ENCODE measurements at places on chromosomes 12 and 14.

GRCh38 chr14:103317251-103317650 is 16.8 kb upstream of the EIF5 start:
- DNase-seq = no peak
- peaks cover 9% of the 10 kb centered on the region for H3K4me1 ChIP-seq
- H3K27ac ChIP-seq = no peak overlapping the region
- H3K4me3 ChIP-seq = no peak overlapping the region
- H3K36me3 ChIP-seq = no peaks in the 10 kb centered on the region

GRCh38 chr14:99333841-99334635 is 62.0 kb upstream of the BCL11B start:
- H3K4me1 ChIP-seq = no peaks in the 10 kb centered on the region
- H3K27ac ChIP-seq = no peak overlapping the region
- no peak for DNase-seq
- no peaks in the 10 kb centered on the region for H3K27me3 ChIP-seq
- H3K4me3 ChIP-seq = no peak overlapping the region
- H3K36me3 ChIP-seq = no peaks in the 10 kb centered on the region

DNA sequence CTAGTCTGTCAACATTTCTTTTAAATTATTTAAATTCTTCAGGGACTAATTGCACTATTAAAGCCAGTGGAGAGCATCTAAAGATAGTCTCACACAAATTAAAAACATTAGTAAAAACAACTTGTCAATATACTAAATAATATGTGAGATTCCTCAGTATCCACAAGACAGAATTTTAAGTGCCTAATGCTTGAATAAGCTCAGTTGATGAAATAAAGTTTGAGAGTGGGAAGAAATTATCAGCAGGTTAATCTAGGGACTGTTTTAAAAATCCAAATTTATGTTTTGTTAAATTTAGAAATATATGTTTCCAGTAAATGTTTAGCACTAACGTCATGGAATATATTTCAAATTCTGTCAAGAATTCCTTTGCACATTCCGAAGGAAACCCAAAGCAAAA is 105.2 kb downstream of the SLC41A2 start:
- H3K27ac ChIP-seq = no peak overlapping the region
- no peaks in the 10 kb centered on the region for H3K4me1 ChIP-seq
- no peak overlapping the region for H3K4me3 ChIP-seq
- H3K27me3 ChIP-seq = no peaks in the 10 kb centered on the region
- DNase-seq = no peak
- H3K36me3 ChIP-seq = no peaks in the 10 kb centered on the region

- no peaks in the 10 kb centered on the region for H3K27me3 ChIP-seq
- H3K36me3 ChIP-seq = no peaks in the 10 kb centered on the region
- no peak overlapping the region for H3K4me3 ChIP-seq
- H3K27ac ChIP-seq = no peak overlapping the region
- H3K4me1 ChIP-seq = no peaks in the 10 kb centered on the region
- DNase-seq = no peak
These were observed 64.5 kb downstream of the SYT1 start for GRCh38 chr12:78929075-78929418.

- no peak overlapping the region for H3K4me3 ChIP-seq
- H3K27me3 ChIP-seq = no peaks in the 10 kb centered on the region
- no peaks in the 10 kb centered on the region for H3K4me1 ChIP-seq
- no peak overlapping the region for H3K27ac ChIP-seq
These were observed 89.0 kb downstream of the SLC38A1 start for GRCh38 chr12:46179693-46180452.

- H3K36me3 ChIP-seq = peaks cover 26% of the 10 kb centered on the region
- H3K4me3 ChIP-seq = no peak overlapping the region
- H3K4me1 ChIP-seq = no peaks in the 10 kb centered on the region
- peak overlapping the region; percentile 1 for H3K27ac ChIP-seq
- no peaks in the 10 kb centered on the region for H3K27me3 ChIP-seq
- no peak for DNase-seq
These were observed 14.9 kb downstream of the SLC38A2 start for GRCh38 chr12:46357438-46358324.

GRCh38 chr12:129564768-129565167 is 339.1 kb downstream of the TMEM132D start:
- no peaks in the 10 kb centered on the region for H3K36me3 ChIP-seq
- no peak overlapping the region for H3K4me3 ChIP-seq
- no peaks in the 10 kb centered on the region for H3K27me3 ChIP-seq
- H3K4me1 ChIP-seq = no peaks in the 10 kb centered on the region
